NCI-H2029 (cell line): ENCODE measurements at places on chromosomes 2 and 18.

DNA sequence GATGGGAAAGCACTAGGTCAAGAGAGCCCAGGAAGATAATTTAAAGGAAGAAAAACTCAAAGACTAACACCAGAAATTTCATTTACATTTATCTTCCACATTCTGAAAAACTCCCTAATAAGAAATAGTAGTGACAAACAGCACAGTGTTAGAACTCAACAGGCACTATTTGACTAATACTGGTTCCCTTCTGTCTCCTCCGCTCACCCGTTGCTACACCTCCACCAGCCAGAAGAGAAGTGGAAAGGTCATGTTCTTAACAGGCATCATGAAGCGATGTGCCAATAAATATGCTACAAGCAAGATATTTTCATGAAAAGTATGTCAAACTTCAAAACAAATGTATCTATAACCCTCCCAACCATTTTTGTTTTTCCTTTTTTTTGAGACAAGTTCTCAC is 5.7 kb downstream of the ROCK1 start:
- no peak for DNase-seq

GRCh38 chr2:42163444-42164045 is 5.6 kb upstream of the EML4 start:
- no peak for DNase-seq

DNA sequence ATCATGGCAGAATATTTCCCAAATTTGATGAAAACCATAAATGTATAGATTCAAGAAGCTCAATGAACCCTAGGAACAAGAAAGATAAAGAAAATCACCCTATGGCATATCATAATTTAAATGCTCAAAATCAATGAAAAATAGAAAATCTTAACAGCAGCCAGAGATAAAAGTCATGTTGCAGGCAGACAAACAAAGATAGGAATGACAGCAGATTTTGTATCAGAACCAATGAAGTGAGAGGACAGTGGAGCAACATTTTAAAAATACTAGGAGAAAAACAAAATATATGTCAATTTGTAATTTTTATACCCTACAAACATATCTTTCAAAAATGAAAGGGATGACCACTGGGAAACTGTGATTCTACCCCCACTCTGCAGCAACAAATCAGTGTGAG is 203.3 kb downstream of the PIEZO2 start:
- no peak for DNase-seq

DNA sequence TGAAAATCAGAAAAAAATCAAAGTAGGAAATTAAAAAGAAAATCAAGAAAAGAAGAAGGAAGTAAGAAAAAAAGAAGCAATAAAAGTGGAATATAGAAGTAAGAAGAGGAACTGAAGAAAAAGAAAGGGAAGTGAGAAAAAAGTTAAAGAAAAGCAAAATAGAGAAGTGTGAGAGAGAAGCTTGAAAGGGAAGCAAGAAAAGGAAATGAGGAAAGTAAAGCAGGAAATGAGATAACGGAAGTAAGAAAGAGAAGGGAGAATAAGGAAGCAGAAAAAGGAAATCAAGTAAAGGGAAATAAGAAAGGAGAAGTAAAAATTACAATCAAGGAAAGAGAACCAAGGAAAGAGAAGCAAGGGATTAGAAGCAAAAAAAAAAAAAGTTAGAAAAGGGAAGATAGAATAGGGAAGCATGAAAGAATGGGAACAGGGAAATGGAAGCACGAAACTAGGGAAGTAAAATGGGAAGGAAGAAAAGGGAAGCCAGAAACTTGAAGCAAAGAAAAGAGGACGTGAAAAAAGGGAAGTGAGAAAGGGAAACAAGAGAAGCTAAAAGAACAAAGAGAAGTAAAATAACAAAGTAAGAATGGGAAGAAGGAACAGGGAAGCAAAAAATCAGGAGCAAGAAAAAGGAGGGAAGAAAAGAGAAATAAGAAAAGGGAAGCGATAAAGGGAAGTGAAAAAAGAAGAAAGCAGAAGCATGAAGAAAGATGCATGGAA is 243.3 kb upstream of the NCKAP5 start:
- no peak for DNase-seq

GRCh38 chr18:39497821-39498220 is 1932.2 kb upstream of the CELF4 start:
- DNase-seq = no peak

GRCh38 chr2:202377207-202377761 is 1.2 kb downstream of the BMPR2 start:
- DNase-seq = no peak

GRCh38 chr2:234691214-234691575 is 194.3 kb upstream of the ARL4C start:
- peak; percentile 92 for DNase-seq

- DNase-seq = no peak
Measured at GRCh38 chr2:64471600-64471999, 17.6 kb downstream of the LGALSL start.
